ENCODE measurements at places on chromosomes 7 and 10.

DNA sequence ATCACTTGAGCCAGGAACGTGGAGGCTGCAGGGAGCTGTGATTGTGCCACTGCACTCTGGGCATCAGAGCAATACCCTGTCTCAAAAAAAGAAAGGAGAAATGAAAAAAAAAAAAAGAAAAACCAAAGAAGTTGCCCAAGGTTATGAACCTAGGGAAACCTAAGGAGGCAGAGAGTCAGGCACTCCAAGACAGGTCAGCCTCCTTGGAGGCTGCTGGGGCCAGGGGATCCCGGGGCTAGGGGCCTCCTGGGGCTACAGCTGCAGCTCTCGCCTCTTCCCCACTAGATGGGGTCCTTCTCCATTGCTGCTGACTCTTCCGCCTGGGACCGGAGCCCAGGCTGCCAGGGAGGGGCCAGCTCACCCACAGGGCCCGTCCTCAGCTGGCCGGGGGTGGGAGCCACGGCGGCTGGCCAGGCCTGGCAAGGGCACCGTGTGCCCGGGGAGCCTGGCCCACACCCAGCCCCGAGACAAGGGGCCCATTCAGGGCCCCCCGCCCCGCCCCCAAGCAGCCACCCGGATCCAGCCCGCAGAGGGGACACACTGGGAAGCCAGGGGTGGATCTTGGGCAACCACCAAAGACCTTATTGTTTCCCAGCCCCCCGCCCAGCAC, 1.7 kb upstream of the SPACDR start:
- peak; percentile 92 for DNase-seq

DNA sequence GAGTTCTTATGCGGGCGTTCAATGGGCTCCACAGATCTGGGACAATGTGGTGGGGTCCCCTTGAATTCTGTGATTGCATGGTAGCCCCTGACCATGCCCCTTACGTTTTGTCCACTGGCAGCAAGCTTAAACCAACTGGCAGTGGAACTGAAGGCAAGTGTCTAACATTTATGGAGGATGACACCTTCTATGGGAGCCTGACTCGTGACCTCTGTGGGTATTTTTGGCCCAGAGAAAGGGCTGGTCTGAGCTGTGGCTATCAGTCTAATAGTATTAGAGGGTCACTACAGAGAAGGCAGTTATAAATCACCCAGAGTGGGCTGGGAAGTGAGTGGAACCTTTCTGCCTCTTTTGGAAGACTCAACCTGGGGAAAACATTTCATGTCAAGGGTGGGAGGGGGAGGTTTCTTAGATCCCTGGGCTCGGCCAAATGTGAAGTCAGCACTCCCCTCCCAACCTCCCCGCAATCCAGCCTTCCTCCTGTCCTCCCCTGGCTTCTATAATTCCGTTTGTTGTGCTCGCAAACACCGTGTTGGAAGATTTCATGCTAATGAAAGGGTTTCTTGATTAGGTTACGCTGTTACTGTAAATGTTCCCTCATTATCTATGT, 322.7 kb downstream of the RPS24 start:
- DNase-seq, result no peak

DNA sequence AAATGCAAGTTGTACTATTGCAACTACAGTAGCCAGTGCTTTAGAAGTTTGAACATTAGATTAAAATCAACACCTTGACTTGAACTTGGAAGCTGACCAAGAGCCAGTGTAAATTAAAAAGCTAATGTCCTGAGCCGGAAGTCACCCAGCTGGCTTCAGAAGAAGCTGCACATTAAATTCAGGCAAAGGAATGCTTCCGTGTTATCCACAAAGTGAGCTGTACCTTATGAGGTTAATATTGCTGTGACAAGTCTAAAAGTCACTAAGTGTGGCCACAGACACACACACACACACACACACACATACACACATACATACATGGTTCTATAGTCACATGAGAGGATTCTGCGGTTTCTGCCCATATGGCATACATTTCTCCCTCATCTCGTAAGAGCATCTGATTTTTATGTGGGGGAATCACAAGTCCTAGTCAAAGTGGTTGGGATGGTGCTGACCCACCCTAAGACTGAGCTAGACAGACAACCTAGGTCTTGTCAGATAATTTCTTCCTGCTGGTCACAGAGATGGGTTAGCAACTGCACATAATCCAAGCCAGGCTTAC, 612.9 kb downstream of the SORCS1 start:
- DNase-seq, result no peak

GRCh38 chr10:27482984-27483956, 20.8 kb upstream of the RAB18 start:
- no peak for DNase-seq

- no peak for DNase-seq
Measured at GRCh38 chr7:29421010-29421956, 142.4 kb upstream of the PRR15 start.

GRCh38 chr7:25521236-25521635, 292.9 kb upstream of the NPVF start:
- DNase-seq, result no peak

DNA sequence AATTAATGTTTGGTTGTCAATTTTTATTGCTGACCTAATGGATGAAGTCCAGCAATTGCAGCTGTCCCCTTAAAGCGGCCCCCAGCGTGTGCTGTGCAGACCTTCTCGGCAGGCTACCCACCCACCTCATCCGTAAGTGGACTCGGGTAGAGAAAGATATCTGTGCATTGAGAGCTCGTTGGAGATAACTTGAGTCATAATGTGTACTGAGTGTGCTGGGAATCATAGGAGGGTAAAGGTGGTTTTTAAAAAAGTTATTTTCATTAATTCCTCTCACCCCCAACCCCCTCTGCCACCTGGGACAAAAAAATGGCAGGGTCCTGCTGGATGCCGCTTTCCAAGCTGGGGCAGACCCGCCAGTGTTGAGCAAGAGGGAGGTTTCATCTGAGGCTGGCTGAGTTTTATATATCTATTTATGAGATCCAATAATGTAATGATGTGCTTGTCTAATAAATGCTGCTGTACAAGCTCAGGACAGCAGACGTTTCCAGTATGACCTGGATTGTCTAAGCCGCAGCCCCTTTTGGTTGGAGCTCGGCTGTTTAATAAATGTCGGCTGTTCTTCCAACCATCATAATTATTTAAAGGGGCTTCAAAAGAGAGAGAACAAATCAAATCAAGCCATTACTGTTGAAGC, 119.1 kb downstream of the NKX6-2 start:
- no peak for DNase-seq

DNA sequence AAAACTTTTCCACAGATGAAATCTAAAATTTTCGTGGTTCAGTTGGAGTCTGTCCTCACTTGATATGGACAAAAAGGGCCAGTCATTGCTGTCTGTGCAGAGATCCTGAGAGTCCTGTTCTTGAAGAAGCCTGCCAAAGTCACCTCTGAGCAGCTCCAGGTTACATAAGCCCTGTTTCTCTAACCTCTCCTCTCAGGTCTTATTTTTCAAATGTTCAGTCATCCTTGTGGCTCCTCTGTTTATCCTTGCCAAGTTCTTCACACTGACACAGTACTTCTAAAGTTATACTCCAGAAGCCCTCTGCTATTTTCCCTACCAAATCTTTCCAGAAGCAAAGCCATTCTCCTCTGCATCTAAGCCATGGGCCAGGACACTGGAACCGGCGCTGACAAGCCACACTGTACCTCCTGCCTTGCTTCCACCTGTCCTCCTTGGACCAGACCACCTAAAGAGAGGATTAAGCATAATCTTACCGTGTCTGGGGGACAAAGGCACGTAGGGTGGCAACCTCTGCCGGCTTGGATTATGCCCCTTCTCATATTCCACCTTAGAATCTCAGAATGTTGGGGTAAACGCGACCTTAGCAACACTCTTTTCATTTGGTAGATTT, 161.6 kb downstream of the JAZF1 start:
- DNase-seq, result no peak

DNA sequence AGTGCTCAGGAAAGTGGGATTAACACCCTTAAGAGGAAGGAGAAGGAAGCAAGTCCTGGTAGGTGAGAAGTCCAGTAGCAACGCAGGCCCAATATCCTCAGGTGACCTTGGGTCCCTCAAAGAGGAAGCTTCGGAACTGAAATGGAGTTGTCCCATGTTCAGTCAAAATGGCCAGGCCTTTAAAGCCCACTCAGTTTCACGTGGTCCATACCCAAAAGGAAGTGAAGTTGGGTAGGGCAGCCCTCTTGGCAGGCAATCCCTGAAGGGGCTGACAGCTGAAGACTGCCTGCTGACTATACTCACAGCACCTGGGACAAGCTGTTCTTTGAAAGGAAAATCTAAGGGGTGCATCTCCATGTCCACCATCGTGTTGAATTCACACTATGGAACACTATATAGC, 3.0 kb downstream of the GSAP start:
- no peak for DNase-seq

DNA sequence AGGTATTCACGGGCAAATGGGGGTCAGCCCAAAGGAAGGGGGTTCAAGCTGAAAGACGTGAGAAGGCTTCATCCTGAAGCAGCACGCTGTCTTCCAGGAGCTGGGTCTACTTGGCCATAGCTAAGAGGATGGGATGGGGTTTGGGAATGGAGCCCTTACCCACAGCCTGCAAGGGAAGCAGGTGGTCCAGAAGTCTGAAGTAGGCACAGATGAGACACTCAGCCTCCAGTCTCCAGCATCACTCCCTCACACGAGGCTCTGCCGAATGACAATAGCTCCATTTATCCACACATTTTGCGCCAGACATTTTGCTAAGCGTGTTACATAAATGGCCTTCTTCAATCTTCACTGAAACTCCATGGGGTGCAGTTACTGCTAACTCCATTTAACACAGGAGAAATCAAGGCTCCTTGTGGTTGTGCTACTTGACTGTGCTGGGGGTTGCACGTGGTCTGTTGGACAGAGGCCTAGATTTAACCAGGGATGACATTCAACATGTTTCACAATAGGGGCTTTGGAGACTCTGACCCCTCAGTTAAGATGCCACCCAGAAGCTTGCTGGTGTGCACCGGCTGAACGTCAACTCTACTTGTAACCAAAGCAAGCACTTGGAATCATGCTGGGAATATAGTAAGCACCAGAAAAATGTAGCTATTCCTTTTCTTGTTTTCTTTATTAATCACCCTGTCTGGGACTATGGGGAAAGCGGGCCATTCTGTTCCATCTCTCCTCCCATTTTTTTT, 85.3 kb downstream of the FAM241B start:
- DNase-seq, result no peak

GRCh38 chr7:3937605-3938004, 636.6 kb downstream of the SDK1 start:
- no peak for DNase-seq

DNA sequence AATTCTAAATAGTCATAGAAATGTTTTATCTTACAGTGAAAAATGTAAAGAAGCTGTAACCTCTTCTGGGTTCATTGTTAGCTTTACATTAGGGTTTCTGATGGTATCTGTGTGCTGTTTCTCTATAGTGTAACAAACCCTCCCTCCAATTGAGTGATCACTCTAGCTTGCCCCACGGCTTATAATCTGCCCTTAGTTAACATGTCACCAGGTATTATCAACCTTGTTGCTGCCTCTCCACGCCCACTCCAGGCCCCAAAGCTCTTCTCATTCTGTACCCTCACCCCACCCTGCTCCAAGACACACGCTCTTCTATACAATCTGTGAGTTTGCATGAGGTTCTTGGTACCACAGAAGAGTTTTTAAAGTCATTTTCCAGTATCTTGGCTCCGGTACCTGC, 139.4 kb downstream of the ARID5B start:
- DNase-seq, result no peak

Data from amygdala (tissue), 56 donors.